Parietal lobe (tissue), 2 donors: ENCODE measurements at places on chromosomes 2 and 18. TPM values are rescaled to one million over a fixed set of nuclear protein-coding genes. Genes with fewer than 3 reads are reported as not detected.

PLCL1 gene
- total RNA-seq: 31.0 TPM

FEV gene
- not detected for total RNA-seq

FBXO41 gene
- 28.8 TPM for total RNA-seq

REEP1 gene
- total RNA-seq: 191 TPM

MRO gene
- 0.31 TPM for total RNA-seq

PAIP2B gene
- total RNA-seq: 14.1 TPM

CNOT9 gene
- 53.8 TPM for total RNA-seq

SERPINB3 gene
- total RNA-seq: not detected
